ENCODE measurements at places on chromosomes 2 and 18.

GRCh38 chr2:47198985-47199451 lies 43.9 kb upstream of the STPG4 start:
- no peak for DNase-seq

GRCh38 chr2:2528846-2529245 lies 197.8 kb upstream of the MYT1L start:
- DNase-seq = no peak

- DNase-seq = no peak
These were observed 859.8 kb downstream of the TRIB2 start for GRCh38 chr2:13576406-13577036.

- peak; percentile 88 for DNase-seq
These were observed 149.2 kb upstream of the NFATC1 start for GRCh38 chr18:79246309-79247108.

GRCh38 chr2:160615706-160616105 lies 122.1 kb upstream of the RBMS1 start:
- DNase-seq = peak; percentile 40

- DNase-seq = no peak
These were observed 15.4 kb upstream of the STAT1 start for GRCh38 chr2:191029280-191029950.

DNA sequence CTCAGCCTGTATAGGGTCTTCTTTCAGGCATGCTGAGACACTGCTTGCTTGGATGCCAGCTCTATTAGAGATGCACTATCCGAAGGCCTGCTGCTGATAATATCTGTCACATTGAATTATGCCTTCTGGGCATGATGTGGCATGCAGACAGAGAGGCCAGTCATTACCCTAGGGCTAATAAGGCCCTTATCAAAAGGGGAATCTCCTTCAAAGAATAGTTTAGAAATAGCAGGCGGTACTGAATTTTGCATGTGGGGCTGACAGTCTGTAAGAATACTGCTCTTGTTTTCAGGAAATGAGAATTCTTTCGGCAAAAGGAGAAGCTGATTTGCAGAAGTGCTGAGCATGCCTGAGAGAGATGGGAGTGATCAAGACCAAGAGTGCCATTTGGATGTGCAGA lies 13.1 kb upstream of the LHCGR start:
- DNase-seq = no peak

DNA sequence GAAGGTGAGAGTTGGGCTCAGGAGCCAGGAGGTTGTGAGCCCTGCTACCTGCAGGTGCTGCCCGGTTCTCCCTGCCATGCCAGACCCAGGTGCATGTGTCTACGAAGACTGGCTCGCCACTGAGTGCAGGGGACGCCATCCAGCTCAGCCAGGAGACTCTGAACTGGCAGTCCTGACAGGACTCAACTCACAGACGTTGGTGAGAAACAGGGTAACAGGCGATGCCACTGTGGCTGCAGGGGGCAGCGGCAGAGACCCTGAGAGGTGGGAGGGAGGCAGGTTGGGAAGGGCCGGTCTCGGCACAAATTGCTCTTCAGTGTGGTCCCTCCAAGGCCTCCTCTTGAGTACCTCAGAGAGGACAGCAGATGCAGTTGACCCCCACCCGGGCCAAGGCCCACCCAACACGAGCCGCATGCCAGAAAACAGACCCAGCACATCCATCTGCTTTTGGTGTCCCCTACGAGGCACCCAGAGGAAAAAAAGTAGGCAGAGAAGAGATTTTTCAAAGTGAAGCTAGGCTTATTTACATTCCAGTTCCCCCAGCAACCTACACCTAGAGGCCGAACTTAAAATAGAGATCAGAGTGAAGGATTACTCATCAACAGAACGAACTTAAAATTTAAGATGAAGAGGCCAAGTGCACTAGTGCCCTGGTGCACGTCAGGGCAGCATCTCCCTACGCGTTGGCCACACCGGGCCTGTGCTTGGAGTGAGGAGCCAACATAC lies 184.8 kb downstream of the SEPTIN10 start:
- no peak for DNase-seq

DNA sequence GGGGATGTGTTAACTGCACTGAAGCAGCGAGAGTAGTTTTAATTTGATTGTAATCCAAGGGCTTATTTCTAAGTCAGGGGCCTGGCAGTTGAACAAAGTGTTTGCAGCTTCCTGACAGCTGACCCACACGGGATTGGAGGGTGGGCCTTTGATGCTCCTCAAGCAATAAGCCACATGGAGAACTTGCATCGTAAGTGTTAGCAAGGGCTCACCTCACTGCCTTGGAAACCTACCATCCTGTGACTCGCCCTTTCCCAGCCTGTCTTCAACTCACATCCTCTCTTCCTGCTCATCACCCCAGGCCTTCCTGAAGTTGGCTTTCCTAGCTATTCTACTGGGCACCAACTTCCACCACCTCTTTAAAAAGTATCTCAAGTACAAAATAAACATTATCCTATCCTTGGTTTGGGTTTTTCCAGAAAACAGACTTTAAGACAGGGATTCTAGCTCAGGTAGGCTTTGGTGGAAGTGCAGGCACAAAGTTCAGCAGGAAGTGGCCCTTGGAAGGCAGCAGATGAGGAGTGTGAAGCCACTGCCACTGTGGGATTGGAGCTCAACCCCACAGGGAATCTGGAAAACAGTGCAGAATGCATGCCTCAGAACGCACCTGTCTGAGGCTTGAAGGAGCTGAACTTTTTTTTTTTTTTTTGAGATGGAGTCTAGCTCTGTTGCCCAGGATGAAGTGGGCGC lies 31.6 kb downstream of the B3GNT2 start:
- DNase-seq = no peak

DNA sequence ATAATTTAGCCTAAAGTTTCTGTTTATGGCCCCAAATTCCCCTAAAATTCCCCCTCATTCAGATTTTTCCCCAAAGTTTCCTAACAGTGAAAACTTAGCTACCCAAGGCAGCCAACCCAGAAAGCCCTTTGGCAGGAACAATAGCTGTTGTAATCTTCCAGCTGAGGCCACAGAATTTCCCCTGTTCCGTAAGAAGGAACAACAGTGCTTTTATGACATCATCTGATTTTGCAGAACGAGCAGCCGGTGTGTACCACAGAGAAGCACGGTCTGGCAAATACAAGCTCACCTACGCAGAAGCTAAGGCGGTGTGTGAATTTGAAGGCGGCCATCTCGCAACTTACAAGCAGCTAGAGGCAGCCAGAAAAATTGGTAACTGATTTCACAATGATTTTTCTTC lies 6.3 kb downstream of the TNFAIP6 start:
- DNase-seq = peak; percentile 40

GRCh38 chr2:118823633-118824032 lies 23.8 kb downstream of the EN1 start:
- DNase-seq = no peak

- DNase-seq = no peak
These were observed 15.9 kb downstream of the MDH1 start for GRCh38 chr2:63604666-63605065.

DNA sequence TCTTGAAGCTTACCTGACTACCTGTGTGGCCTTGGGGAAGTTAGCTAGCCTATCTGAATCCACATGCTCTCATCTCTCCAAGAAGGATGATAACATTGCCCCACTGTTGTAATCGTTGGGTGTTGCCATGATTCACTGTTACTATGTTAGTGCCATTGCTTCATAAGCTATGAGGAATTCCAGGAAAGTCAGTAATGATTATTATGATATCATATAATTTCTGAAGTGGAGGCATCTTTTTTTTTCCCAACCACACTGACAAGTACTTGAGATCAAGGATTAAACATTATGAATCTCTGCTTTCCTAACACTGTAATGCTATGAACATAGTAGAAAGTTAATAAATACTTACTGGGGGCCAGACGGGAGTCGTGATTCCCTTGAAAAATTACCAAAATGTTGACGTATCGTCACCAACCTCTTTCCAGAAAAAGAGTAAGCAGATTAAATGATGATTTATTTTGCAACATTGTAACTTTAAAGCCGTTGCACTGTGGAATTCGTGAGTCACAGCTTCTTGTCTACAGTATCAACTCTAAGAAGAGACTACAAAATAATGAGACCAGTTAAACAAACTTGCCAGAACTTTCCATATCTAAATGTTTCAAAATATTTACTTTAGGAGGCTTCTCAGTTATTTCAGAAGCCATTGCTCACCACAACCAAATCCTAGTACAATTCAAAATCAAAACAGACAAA lies 459.9 kb downstream of the PIK3C3 start:
- DNase-seq = no peak

DNA sequence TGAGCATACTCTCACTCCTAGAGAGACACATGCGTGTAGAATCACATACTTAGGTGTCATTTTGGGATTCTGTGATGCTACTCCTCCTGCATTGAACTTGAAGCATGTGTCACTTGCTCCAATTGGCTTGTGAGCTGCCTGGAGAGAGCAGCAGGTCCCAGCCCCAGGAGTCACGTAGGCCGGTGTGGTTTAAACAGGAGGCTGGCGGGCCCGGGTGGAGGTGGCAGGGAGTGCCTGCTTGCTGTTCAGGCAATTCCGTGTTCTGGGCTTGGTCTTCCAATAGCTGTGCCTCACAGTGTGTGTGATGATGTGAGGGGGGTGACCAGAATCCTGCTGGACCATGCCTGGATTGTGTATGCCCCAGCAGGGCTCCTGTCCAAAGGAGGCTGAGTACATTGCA lies 51.0 kb downstream of the ZNF236 start:
- no peak for DNase-seq

- DNase-seq = no peak
These were observed 411.8 kb downstream of the MTX2 start for GRCh38 chr2:176680916-176681516.

- no peak for DNase-seq
These were observed 61.3 kb downstream of the GALNT1 start for GRCh38 chr18:35642802-35643201.

DNA sequence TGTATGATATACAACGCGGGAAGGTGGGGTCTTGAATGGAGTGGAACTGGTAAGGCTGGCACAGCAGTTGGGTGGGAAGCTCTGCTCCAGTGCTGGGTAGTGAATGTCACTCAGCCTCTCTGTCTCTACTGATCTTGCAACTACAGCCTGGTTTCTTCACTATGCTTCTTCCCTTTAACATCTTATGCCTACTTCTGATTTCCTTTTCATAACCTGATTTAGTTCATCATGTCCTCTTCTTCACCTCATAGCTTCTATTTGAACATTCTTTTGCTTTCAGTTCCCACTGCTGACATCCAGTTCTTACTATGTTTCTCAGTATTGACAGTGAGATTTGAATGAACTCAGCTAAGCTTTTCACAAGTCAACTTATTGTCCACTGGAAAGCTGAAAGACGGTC lies 286.2 kb downstream of the ARL6IP6 start:
- DNase-seq = no peak

GRCh38 chr2:8178911-8179310 lies 502.9 kb upstream of the ID2 start:
- DNase-seq = no peak

DNA sequence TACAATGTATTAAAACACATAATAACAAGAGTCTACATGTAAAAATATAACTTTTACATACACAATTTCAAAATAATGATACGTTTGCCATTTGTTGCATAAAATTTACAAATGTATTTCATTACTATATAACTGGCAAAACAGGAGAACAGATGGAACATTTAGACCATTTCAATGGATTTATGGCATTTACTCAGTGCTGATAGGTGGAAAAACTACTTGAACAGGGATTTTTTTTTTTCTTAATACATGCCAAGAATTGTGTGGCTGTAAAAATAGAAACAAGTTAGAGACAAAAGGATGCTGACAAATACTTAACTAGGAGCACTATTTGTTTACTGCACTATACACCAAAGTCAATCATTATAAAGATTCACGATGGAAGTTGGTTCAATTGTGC lies 266.8 kb upstream of the CCDC68 start:
- DNase-seq = no peak

DNA sequence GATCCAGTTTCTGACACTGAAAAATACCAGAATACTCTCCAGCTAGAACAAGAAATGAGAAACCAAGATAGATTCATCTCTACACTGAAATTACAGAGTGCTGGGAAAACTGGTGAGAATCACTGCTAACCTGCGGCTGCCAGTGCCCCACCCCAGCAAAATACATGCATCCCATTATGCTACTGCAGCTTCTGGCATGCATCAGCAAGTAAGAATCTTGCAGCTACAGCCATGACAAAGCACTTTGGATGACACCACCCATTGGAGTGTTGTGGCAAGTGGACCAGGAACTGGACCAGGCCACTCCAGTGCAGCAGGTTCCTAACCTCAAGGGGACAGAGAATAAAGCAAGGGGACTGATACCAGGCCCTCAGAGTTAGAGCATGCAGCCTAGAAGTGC lies 378.8 kb upstream of the ETAA1 start:
- DNase-seq = no peak

DNA sequence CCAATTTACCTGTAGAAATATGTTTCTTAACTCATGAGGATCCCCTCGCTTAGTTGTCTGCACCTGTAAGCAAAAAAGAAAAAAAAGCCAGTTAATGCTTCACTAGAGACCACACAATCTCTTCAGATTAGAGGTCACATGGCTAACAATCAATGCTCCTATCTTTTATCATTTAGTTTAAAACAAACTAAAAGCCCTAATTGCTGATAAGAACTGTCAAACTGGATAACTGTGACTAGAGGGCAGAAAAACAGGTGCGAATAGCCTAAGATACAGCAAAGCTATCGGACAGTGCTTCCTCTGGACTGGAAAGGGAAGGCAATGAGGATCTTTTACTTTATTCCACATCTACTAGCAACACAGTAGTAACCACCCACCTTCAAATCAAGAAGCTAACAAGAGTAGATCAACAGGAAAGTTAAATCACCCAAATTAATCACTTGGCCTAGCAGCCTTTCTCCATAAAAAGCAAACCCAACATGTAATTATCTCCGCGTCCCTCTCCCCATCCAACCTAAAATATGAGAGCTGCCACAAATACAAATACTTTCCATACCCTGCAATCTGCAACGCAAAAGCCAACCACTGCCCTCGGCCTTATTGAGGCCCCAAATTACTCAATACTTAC lies 734 bp downstream of the SLC25A12 start:
- DNase-seq = no peak

DNA sequence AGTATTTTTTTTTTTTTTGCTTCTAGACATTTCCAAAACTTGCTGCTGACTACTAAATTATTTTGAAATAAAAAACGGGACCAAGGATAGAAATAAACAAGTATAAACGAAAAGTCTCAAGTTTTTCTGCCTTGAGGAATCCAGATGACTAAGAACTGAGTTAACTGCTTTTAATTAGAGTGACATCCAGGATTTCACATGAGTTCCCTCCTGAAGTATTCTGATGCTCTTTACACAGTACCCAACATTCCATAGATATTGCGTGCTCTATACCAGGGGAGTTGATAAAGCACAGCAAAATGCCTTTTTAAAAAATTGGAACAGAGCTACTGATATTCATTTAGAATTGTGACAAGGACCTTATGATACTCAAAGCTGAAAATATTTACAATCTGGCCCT lies 618.0 kb downstream of the CCDC85A start:
- DNase-seq = no peak

DNA sequence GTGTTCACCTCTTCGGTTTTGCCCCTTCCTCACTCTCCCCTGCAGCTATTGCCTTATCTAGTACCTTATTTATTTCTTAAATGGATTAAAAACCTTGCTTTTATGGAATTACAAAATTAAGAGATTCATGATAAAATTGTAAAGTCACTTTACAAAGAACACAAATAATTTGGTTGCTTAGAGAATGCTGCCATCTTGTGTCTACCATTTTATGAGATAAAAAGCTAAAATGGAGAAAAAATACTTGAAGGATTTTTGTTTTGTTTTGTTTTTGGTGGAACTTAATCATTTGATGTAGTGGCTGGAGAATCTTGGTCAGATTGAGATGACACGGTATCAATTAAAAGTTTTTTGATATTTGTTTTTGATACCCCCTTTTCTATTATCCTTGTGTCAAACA lies 69.6 kb downstream of the R3HDM1 start:
- peak; percentile 9 for DNase-seq

Measured in endothelial cell of umbilical vein (primary cell).